NCI-H748 treated with DMSO at 0.1 percent for 48 hours (cell line): ENCODE measurements at places on chromosomes 6 and 20.

- DNase-seq: peak; percentile 83
These were observed at the start of gene MAFB for GRCh38 chr20:40689100-40689942. Gene MAFB (minus strand): TSS chr20:40689236. CDS start chr20:40688850, 386 bp downstream.

GRCh38 chr6:51926125-51926524 lies 161.3 kb downstream of the PKHD1 start:
- DNase-seq: no peak

DNA sequence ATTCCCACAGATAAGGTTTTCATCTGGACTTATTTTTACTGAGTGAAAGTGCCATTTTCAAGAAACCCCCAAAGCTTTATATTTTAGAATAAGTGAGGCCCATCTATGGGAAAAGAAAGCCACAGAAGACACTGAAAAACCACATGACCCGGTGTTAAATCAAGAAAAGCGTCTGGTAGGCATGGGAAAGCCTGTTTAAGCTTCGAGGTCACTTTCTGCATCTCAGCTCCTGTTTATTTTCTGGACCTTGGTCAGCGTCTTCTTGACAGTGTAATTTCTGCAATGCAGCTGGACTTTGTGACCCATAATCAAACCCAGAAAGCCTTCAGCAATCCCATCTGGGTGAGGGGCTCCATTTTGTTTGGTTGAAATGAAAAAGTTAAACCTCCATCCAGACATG lies 59.6 kb upstream of the NEDD9 start:
- DNase-seq: no peak

DNA sequence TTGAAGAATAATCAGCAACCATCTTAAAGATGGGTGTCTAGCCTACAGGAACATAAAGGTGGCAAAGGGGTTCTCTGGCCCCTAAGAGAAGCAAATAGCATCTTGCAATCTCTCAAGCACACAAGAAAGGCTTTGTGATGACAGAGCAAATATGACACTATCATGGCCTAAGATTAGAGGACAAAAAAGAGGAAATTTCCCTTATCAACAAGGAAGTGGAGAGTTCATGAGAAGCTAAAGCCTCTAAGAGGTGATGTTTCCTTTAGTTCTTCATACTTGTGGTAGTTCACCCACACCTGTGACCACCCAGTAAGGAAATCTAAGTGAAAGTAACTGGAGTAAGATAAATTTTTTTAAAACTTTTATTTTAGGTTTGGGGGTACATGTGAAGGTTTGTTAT lies 88.4 kb downstream of the OLIG3 start:
- no peak for DNase-seq

DNA sequence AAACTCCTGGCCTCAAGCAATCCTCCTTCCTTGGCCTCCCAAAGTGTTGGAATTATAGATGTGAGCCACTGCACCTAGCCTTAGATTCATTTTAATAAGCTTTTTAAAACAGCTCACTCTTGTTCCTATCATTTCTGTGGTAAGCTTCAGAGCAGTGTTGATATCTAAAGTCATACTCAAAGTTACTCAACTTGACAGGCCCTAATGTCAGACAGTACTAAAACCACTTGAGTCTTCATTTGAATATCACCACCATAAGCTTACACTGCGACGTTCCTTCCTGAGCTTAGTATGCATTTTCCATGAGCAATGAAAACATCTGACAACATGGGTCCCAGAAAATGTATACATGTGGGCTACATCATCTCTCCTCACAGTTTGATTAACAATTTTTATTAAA lies 6.0 kb downstream of the FUCA2 start:
- DNase-seq: no peak

GRCh38 chr20:47708953-47709833 lies 76.1 kb downstream of the SULF2 start:
- no peak for DNase-seq

DNA sequence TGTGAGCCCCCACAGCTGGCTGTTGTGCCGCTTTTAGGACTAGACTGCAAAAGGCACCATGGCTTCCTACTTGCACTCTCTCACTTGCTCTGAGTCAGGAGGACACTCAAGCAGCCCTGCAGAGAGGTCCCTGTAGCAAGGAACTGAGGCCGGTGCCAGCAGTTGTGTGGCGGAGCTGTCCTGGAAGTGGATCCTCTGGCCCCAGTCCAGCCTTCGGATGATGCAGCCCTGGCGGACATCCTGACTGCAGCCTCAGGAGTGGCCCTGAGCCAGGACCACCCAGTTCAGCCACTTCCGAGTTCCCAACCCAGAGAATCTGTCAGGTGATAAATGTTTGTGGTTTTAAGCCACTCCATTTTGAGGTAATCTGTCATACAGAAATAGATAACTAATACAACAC lies 17.5 kb downstream of the CTCFL start:
- DNase-seq: no peak

DNA sequence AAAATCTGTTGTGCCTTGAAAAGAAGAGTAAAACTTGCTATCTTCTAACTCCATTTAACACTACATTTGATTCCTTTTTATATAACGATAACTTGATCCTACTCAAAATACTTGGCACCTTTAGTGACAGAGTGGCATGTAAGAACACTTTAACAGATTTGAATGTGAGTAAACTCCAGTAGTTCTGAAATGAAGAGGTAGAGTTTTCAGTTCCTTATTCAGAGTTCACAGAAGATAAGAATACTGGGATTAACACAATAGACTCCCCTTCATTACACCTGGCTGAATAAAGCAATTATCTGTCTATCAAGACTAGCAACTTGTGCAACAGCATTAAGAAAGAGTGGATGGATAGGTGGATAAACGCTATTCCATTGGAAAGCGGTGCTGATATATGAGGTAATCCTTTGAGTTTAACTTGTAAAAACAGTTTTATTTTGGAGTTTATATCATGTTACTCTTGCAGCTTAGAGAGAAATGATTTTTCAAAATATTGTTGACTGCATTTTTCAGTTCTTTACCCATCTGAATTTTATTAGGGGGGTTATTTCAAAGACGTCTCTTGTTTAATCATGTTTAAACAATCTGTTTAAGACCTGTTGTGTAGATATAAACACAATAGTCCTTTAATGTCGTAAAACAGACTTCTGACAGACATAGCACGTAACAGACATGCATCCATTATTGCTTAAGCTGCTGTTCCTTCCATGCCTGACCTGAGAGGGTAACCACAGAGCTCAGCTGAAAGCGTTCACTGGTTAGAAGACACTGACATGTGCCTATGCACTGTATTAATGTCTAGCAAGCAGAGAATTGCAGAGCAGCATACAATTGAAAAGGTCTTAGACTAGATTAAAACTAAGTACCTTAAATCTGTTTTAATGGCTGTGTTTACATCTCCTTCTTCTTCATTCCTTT lies 102.4 kb upstream of the SUPT3H start:
- DNase-seq: no peak

- no peak for DNase-seq
These were observed 329.1 kb downstream of the ZFAND3 start for GRCh38 chr6:38148606-38149005.

- DNase-seq: no peak
These were observed 104.4 kb downstream of the SMOC2 start for GRCh38 chr6:168545428-168545827.

DNA sequence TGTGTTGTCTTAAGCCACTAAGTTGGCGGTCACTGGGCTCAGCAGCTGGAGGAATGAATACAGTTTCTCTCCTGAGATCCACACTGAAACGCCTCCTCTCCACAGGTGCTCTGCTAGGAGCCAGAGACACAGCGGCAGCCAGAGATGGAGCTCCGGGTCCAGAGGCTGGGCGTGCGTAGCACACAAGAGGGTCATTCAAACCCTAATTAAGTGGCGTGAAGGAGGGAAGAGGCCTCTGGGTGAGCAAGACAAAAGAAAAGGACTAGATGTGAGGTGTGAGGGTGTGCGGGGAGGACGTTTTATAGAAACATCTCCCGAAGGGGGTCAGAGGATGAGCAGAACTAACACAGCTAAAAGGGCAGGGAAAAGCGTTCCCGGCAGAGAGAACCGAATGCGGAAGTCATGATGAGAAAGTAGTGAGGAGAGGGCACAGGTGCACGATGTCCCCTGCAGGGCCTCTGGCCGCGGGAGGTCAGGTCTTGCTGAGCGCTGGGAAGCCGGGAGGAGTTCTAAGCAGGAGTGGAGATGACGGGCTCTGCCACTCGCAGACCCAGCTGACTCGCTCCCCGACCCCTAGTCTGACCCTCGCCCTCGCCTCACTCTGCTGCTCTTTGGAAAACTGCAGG lies 54.4 kb downstream of the BMP7 start:
- DNase-seq: no peak

GRCh38 chr6:32177183-32177787 lies 920 bp upstream of the RNF5 start:
- DNase-seq: peak; percentile 90

- no peak for DNase-seq
These were observed 108.6 kb downstream of the INSM1 start for GRCh38 chr20:20476504-20476903.

- no peak for DNase-seq
These were observed 212.7 kb downstream of the COL12A1 start for GRCh38 chr6:74993136-74993535.

DNA sequence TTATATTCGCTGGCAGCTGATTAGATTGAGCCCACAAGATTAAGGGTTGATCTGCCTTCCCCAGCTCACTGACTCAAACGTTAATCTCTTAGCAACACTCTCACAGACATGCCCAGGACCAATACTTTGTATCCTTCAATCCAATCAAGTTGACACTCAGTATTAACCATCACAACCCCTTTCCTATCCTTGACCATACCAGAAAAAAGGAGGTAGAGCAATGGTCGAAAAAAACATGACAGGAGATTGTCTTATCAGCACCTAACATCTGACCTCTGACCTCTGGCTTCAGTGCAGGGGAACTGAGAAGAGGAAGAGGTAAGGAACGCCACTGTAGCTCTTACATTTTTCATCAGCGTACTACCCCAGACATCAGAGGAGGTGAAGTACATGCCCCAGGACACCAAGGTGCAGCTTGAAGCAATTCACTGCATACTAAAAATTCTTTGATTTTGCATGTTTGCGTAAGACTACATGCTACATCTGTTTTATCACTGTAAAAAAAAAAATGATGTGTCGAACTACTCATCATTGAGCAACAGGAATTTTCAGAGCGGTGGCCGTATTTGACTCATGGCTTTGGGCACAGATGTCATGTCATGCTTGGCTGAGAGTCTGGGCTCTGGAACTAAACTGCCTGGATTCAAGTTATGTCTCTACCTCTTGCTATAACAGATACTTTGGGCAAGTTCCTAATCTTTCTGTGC lies 188.0 kb upstream of the TAB2 start:
- DNase-seq: no peak

- no peak for DNase-seq
These were observed 32.0 kb downstream of the CEP43 start for GRCh38 chr6:167031082-167031709.
